ENCODE measurements at places on chromosomes 12 and 14.

DNA sequence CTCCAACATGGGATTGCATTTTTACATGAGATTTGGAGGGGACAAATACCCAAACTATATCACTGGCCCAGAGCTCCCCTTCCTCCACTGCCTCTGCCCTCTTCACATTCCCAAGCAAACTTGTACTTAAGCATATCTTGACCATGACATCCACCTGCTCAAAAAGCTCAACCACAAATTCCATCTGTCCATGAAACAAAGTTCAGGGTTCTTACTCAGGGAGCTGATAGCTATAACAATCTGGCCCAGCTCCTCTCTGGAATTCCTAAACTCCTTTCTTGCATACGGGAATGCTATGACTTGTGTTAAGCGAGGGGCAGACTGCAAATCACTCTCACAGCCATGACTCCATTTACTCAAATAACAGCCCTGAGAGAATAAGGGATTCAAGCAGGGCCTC is 152.1 kb downstream of the GALC start:
- no peak for DNase-seq

- DNase-seq = no peak
Observed at GRCh38 chr14:31286456-31287293, 79.1 kb upstream of the HECTD1 start.

DNA sequence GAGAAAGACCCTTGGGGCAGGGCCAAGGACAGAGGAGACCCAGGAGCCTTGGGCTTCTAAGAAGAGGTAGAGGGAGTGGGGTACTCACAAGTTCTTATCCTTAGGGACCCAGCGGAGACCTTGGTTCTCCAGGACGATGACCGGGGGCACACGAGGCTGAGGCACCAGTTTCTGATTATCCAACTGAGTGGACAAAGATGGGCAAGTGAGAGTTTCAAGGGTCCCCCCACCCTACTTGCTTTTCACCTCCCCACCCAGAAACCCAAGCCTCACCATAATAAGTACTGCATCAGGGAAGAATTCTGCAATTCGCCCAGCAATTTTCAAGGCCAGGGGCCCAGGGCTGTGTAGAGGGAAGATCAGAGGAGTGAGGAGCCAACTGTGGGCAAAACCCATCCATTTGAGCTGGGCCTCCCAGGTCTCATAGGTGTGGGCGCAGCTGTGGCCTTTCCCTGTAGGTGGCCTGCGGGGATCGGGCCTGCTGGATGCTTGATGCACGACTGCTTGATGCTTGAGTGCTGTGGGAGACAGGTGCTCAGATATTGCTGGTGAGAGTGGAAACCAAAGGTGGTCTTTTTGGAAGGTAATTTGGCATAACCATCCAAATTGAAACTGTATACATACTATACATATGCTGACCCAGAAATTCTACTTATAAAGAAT is 2.0 kb downstream of the EMC9 start:
- no peak for DNase-seq

GRCh38 chr12:123997033-123997822 is 24.2 kb downstream of the ZNF664 start:
- DNase-seq = no peak

DNA sequence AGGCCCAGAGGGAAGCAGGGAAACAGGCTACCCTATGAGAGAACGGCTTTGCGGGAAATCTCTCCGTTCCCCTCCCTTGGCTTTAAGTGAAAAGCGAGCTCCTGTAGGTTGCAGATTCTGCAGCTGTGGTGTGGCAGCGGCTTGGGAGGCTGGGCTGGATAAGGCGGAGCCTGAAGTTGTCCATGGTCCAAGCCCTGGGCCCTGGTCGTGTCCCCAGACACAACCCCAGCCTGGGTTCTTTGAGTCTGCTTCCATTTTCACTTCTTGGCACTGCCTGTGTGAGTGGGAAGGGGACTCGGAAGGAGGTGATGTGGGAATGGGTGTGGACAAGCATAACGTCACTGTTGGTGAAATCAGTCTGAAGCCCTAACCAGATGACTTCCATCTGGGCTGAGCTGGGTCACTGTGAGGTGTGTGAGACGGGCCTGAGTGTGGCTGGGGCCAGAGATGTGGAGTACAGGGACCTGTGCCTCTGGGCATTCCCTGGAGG is 43.0 kb upstream of the CTDSP2 start:
- DNase-seq = no peak

DNA sequence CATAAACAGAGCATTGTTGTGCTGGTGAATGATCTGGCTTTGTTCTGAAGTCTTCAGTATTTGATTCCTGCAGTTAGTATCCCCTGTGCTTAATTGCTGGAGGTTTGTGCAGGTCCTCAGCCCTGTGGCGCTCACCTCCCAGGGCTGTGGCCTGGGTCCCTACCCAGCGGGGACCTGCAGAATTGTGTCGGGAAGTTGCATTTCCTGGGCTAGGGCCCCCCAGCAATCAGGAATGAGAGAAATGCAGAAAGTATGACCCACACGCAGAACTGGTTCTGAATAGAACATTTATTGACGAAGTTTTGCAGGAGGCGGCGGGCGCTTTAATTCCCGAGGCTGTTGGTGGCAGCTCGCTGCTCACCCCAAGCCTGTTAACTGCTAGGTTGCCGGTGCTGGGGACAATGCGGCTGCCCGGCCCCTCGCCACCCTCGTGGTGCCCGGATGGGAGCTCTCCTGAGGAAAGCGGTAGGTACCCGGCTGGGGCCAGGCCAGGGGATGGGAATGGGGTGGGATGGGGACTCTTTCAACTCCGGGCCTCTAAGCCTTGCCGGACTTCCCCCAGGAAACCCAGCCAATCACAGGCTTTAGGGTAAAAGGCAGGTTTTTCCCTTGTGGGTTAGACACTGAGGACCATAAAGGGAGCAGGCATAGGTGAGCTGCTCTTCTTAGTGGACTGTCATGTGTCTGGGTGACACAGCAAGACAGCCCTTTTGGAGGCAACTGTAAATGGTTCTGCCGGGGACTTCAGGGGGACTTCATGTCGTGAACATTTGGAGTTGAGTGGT is 11.6 kb downstream of the PLEKHG3 start:
- DNase-seq = no peak

DNA sequence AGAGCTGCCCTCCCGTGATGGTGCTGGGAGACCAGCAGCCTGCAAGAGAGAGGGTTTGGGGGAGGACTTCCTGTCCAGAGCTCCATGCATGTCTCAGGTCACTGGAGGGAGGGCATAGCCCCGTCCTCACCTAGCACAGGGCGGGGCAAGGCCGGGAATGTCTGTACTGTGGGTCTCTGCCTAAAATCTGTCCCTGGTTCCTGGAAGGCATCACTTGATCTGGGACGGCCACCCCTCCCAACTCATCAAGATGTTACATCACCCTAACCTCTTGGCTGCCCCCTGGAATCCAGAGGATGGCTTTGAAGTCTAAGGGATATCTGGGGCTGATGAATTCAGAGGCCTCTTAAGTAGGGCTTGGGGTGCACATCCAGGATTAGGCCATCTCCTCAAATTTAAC is 37.0 kb upstream of the MEG3 start:
- DNase-seq = no peak

GRCh38 chr12:51678086-51678724 is 87.2 kb downstream of the SCN8A start:
- DNase-seq = no peak

DNA sequence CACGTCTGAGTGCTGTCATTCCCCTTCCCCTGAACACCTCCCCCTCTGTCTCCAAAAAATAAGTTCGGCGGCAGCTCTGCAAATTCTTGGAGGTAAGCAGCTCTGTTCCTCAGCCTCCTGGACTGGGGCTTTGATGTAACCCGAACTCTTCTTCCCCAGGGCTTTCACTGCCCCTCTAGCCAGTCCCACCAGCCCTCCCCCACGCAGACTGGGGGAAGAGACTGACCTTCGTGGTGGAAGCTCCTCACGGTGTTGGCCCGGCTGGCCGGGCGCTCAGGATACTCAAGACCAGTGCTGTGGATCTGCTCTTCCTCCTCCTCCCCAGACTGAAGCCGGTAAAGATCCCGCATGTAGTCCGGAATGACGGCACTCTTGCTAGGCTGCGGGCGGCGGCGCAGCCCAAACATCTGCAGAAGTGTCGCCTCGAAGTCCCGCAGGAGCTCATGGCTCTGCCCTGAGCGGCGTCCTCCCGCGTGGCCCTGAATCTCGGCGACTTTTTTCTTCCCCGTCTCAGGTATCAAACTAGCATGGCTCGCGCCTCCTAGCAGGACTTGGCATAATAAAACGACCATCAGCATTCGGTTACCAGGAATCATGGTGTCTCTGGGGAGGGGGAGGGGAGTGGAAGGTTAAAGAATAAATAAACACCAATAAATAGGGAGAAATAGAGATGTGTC is 4.9 kb downstream of the BMP4 start:
- no peak for DNase-seq

GRCh38 chr12:21073822-21074460 is 57.1 kb upstream of the SLCO1B1 start:
- no peak for DNase-seq

DNA sequence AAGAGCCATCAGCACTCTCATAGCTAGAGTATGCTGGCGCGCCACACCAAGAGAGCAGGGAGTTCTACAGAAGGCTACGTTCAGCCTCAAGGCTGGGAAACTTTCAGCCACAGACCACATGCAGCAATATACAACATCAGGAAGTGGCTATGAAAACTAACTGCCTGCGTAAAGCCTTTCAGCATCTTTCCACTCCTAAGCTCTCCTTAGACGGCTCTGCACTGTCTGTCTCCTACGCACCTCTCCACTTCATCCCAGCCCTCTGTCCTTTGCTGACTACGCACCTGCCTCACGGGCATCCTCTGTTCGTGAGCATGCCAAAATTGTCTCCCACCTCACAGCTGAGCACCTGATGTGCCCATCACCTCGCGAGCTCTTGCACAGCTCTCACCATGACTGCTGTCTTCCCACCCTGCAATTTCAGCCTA is 9.7 kb downstream of the MPHOSPH9 start:
- DNase-seq = peak; percentile 27

DNA sequence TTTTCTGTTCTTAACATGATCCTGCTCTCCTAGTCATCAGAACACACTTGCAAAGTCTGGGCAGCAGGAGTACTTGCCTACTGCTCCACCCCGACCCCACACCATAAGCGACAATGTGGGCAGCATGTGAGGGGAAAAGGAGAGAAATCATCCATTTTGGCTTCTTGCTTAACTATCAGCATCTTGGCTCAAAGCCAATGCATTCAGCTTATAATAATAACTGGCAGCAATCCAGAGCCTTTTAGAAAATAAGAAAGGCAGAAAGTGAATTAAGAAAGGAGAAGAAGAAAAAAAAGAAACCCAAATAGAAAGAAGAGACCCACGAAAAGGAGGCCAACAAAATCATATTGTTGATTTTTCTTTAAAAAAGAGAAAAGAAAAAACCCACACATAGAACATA is 930.8 kb downstream of the BCL11B start:
- no peak for DNase-seq

DNA sequence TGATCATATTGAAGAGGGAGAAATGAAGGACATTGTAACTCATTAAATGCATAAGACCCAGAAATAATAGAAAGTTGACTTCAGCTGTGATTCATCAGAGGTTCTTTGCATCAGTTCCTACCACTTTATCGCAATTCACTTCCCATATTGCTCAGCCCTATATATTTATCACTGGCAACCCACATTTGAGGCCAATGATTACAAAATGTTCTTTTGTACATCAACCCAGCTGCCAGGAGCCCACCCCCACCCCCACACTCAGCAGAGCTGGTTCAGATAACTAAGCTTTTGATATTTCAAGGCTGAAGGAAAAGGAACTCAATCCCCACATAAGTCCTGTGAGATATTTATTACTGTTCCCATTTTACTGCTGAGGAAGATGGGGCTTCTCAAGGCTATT is 51.2 kb upstream of the TMPO start:
- no peak for DNase-seq

DNA sequence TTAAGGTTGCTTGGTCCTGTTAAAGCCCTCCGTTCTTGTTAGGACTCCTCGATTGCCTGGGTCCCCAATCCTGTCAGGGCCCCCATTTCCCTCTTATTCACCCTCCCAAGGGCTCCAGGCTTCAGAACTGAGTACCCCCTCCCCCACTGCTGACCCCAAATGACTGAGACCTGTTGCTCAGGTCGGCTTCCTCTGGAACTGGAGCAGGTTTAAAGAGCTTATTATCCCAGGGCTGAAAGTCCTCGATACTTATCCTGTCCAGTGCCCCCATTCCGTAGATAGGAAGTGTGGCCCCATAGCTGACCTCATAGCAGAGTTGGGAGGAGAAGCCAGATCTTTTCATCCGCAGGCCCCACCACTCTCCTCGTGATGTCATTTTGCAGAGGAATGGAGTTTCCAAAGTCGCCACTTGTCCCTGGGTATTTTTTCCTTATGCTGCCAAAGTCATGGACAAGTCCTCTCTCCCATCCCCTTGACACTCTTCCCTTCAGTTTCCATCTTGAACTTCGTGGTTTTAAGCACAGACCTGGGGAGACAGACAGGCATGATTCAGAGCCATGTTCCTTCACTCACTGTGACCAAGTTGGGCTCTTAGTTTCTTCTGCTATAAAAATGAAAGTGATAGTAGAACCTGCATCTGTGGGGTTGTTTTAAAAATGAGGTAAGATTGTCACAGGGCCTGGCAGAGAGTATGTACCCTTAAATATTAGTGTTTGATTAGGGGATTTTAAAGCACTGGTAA is 1.2 kb downstream of the USP30 start:
- no peak for DNase-seq

- no peak for DNase-seq
Observed at GRCh38 chr12:93597608-93598007, 25.1 kb downstream of the SOCS2 start.

DNA sequence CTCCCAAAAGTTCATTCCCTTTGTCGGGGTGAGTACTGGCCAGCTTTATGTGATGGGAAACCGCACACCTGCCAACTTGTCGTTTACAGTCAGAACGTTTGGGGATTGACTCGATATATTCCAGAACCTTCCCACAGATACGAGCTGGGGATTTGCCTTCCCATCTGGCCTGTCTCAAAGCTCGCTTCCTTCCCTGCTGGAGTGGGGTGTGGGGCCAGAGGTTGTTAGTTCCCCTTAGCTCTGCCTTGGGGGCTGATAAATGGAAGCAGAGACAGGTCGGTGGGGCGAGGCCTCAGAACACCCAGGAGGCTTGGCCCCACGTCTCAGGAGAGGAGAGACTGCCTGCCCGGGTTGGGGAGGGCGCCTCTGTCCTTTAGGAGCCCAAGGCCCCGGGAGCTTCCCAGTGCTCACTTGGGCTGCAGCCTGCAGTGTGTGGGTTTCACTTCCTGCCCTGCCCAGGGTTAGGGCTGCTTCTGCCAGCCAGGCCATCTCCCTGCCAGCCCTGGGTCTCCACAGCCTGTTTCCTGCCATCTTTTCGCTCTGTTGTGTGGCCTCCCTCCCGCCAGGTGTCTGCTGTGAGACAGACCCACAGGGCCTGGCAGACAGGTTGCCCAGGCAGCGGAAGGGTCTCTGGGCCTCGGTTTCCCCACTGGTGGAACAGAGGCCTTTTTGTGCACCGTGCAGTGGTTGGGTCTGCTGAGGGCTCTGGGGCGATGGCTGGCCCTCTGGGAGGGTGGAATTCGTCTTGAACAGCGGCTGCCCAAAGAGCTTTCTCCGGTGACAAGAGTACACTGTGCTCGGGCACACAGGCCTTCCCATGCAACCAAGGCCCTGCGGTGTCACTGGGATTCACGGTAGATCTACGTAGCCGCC is 8.1 kb upstream of the TEX22 start:
- DNase-seq = no peak

- DNase-seq = no peak
Observed at GRCh38 chr14:80172375-80173051, 38.8 kb downstream of the DIO2 start.
